A549 treated with DMSO at 1 μM for 4 hours (cell line): ENCODE measurements at places on chromosomes 7 and 10. TPM values are rescaled to one million over a fixed set of nuclear protein-coding genes. Genes with fewer than 3 reads are reported as not detected.

The PON1 gene
- 0.28 to 0.59 TPM (median 0.52 TPM) in 5 replicates for total RNA-seq

The ZNF853 gene
- 1.9 to 3.0 TPM (median 2.3 TPM) in 5 replicates for total RNA-seq

The ACTL6B gene
- not detected in 5 replicates for total RNA-seq

The NEUROD6 gene
- not detected in 5 replicates for total RNA-seq

The AKR1C8 gene
- 0.32 to 0.49 TPM in 2 of 5 replicates, not detected in the others for total RNA-seq

The LSM5 gene
- total RNA-seq: 81.2 to 117 TPM (median 103 TPM) in 5 replicates

The VWA2 gene
- total RNA-seq: not detected in 5 replicates

The CYP2C19 gene
- not detected in 5 replicates for total RNA-seq

The TRIL gene
- total RNA-seq: not detected in 5 replicates

The NOS3 gene
- total RNA-seq: 0.17 to 0.49 TPM (median 0.26 TPM) in 5 replicates

The HECW1 gene
- 11.4 to 14.2 TPM (median 12.2 TPM) in 5 replicates for total RNA-seq

The SEMA4G gene
- total RNA-seq: 7.2 to 10.3 TPM (median 9.2 TPM) in 5 replicates

The MSS51 gene
- 0.36 to 0.74 TPM (median 0.44 TPM) in 5 replicates for total RNA-seq

The NUTM2A gene
- total RNA-seq: 0.05 to 0.19 TPM (median 0.12 TPM) in 4 of 5 replicates, not detected in the other

The ABCA13 gene
- 0.01 to 0.07 TPM (median 0.05 TPM) in 4 of 5 replicates, not detected in the other for total RNA-seq

The SH2D4B gene
- 0.02 to 0.08 TPM (median 0.06 TPM) in 3 of 5 replicates, not detected in the others for total RNA-seq

The HYAL4 gene
- 0.07 TPM in 1 of 5 replicates, not detected in the others for total RNA-seq

The SYT15B gene
- total RNA-seq: 2.6 to 4.3 TPM (median 3.1 TPM) in 5 replicates

The IQUB gene
- total RNA-seq: 0.07 to 0.13 TPM (median 0.07 TPM) in 3 of 5 replicates, not detected in the others

The ARHGEF35 gene
- 0.23 to 0.44 TPM (median 0.38 TPM) in 5 replicates for total RNA-seq

The CTBP2 gene
- total RNA-seq: 102 to 116 TPM (median 113 TPM) in 5 replicates

The SFTPA1 gene
- total RNA-seq: not detected in 5 replicates

The NCAPG2 gene
- total RNA-seq: 32.4 to 41.3 TPM (median 39.3 TPM) in 5 replicates

The SPDYE8 gene
- total RNA-seq: not detected in 5 replicates

The RASSF4 gene
- total RNA-seq: 1.2 to 1.7 TPM (median 1.5 TPM) in 5 replicates

The CH25H gene
- total RNA-seq: 0.06 to 0.07 TPM in 2 of 5 replicates, not detected in the others

The FZD8 gene
- total RNA-seq: 6.6 to 8.9 TPM (median 7.8 TPM) in 5 replicates

The CALCR gene
- total RNA-seq: not detected in 5 replicates

The UCMA gene
- total RNA-seq: not detected in 5 replicates

The TRPV5 gene
- not detected in 5 replicates for total RNA-seq

The CDC123 gene
- total RNA-seq: 131 to 178 TPM (median 136 TPM) in 5 replicates

The LRGUK gene
- 0.26 to 0.56 TPM (median 0.41 TPM) in 5 replicates for total RNA-seq

The C1QL3 gene
- not detected in 5 replicates for total RNA-seq

The MICALL2 gene
- 20.3 to 32.9 TPM (median 30.5 TPM) in 5 replicates for total RNA-seq

The AASS gene
- total RNA-seq: 0.06 to 0.07 TPM in 2 of 5 replicates, not detected in the others

The CRTAC1 gene
- 0.87 to 1.8 TPM (median 1.4 TPM) in 5 replicates for total RNA-seq

The CCL26 gene
- 7.7 to 11.2 TPM (median 9.4 TPM) in 5 replicates for total RNA-seq

The CYP3A5 gene
- 1.4 to 2.2 TPM (median 1.5 TPM) in 5 replicates for total RNA-seq

The CYP2W1 gene
- total RNA-seq: 0.03 to 0.11 TPM in 2 of 5 replicates, not detected in the others

The PPP1R3A gene
- total RNA-seq: not detected in 5 replicates
